ENCODE measurements at places on chromosomes 13 and 19.

DNA sequence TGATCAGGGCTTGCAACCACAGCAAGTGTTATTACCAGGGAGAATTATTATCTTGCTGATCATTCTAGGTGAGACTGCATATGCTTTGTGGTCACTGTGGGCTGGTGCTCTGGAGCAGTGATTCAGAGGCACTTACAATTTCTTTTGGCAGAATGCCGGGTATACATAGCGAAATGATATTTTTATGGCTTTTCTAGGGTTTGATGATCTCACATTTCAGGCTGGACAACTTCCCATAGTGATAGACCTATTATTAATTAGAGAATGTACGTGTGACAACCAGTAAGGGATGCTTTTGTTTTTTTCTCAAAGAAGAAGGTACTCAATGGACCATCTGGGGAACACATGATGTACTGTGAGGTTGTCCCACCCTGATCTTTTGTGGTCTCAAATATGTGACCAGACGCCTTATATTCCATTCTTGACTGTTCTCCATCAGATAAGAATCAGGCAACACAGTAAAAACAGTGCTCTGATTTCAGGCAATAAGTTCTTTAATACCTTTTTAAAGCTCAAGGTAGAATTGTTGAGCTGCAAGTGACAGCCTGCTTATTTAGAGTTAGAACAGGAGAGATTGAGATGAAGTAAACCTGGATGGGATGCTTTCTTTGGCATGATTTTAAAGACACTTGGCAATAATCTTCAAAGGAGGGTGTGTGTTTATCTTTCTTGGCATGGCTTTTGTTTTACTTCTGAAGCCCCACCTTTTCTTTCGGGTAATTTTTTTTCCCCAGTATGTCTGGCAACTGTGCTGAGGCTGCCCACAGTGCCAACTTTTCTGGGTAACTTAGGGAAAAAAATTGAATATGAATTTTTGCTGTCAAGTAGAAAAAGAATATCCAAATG, 27.4 kb upstream of the SCEL start:
- DNase-seq: peak; percentile 79

DNA sequence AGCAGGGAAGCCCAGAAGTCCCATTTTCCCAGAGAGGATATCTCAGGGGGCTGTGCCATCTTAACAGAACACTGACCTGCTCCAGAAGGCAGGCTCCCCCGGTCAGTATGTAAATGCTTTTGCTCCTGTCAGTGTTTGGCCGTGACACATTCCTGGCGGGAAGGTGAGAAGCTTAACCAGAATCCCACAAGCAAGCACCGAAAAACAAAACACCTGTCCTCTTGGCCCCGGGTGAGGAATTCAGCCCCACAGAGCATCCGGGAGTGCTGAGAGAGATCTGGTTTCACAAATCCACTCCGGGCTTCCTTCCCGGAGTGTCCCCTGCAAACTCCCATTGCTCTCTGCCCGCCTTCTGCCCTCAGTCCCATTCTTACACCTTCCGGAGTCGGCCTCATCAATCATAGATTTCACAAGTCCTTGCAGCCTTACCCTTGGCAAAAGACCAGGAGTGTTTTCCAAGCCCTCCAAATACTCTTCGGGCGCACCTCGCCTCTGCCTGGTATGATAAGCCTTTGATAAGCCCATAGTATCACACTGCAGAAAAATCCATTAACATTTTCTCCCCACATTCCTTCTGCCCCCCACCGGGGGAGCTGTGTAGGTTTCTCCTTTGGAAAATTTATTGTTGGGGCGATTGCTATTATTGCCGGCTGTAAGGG, 12.2 kb downstream of the TPM4 start:
- no peak for DNase-seq

- DNase-seq: no peak
Measured at GRCh38 chr13:33845572-33846302, 27.8 kb downstream of the RFC3 start.

DNA sequence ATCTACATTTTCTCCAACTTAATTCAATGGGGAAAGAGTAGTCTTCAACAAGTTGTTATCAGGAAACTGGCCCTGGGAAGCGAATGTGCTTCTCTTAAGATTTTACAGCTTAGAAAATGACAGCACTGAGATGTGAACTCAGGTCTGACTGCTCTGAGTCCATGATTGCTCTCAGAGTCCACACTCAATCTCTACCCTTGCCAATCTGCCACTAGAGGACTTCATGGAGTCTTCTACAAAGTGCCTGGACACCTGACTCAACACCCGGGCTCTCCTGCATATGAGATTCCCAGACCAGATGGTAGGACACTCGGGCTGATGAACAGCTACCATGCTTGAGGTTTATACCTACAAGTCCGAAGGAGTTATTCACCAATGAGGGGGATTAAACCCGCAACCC, 74.8 kb downstream of the ABCC4 start:
- DNase-seq: no peak

GRCh38 chr19:42555801-42556200, 27.5 kb upstream of the CEACAM1 start:
- DNase-seq: no peak

DNA sequence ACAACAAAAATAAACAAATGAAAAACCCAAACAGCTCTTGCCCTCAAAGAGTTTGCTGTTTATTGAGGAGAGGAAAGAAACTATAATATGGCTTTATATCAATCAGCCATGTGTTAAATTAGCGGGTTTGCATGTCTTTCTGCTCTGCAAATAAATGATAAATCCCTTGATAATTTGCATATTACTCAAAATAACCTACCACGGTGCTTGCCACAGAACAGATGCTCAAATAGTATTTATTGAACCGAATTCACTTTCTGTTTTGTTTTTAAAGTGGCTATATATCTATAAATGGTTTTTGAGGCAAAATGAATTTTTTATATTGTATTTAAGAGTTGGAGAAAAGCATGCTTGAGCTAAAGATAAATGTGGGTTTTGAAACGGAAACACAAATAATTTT, 428.1 kb downstream of the ITGBL1 start:
- DNase-seq: no peak

DNA sequence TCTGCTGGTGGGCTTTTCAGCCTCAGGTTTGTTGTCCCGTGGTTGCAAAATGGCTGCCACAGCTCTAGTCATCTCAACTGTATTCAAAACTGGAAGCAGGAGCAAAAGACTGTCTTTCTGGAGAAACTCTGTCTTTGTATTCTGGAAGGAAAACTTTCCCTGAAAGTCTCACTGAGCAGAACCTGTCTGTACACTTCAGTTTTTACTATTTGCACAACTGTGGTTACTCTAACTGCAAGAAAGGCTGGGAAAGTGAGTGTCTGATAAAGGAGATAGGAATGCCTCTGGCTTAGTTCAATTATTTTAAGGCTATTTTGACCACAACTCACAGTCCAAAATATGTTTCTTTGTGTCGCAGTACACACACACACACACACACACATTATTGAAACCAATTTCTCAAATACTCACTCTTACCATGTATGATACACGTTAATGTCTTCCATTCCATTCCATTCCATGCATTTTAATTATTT, 49.7 kb upstream of the EHD2 start:
- peak; percentile 96 for DNase-seq

DNA sequence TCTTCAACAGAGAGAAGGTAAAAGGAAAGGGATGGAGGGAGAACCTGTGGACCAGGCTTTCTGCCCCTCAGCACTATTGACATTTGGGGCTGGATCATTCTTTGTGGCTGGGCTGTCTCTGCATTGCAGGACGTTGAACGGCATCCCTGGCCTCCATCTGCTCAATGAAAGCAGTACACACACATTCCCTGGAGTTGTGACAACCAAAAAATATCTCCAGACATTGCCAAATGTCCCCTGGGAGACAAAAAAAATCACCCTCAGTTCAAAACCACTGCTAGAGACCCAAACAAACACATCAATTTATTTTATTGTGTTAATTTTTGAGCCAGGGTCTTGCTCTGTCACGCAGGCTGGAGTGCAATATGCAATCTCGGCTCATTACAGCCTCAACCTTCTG, 43.3 kb downstream of the INSR start:
- peak; percentile 14 for DNase-seq

- DNase-seq: no peak
Measured at GRCh38 chr19:46303322-46303690, 6.5 kb downstream of the HIF3A start.

DNA sequence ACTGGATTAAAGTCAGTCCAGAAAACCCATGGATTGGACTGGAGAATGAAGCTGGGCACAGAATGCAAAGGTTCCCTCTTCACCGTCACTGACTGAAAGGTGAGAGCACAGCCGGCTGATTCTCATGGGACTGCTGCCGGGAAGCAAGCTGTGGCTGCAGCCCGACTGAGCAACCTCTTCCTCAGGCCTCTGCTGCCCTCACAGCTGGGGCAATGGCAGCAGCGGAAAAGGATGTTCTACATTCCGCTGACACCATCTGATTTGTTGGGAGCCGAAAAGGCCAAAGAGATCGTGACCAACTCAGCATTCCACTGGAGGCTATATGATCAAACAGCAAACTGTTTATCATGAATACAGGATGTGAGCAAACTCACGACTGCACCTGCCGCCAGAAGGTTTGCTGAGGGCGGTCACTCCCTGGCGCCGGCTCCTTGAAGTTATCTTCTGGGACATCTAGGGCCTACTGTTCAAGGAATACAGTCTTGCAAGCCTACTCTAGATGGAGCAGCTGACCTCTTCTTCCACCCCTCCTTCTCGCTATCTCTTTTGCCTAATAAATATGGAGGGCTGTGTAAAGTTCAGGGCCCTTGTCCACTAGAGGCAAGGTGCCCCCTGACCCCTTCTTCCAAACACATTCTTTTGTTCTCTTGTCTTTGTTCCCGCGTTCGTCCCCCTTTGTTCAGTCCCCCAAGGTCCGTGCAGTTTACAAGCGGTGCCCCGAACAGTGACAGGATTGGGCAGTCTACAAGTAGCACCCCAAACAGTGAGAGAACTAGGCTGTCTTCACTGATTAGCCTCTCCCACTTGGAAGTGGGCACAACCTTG, 19.6 kb upstream of the SIGLEC6 start:
- DNase-seq: no peak

DNA sequence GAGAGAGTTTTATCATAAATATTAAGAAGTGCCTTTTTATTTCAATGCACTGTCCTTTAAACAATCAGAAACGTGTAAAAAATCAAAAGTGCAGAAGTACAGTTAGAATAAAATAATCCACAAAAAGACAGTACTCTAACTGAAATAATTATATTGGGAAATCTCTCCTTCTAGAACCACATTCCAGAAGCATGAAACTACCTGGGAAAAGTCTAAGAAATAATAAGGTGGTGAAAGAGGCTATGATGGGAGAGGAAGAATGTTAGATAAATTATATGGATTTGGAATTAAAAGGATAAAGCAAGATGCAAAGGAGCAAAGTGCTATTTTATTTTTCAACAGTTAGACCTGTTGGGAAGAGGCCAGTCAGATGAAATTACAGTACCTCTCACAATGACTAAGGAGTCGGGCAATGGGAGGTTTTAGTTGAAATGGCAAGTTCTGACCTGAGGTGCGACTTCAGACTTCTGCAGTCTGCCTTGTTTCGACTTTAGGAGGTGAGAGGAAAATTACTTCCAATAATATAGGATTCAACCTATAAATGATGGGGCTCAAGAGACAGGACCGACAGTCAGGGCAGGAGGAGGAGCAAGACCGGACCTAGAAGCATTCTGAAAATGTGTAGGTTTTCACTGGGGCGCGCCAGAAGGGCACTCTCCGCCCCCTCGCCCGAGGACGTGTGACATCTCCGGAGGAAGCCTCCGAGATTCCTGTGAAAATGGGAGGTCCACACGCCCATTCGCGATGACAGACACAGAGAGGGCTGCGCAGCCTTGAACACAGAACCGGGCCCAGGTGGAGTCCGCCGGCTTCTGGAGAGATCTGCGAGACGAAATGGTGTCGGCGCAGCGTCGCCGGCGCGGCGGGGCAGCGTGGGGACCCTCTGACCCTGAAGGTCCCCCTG, 717 bp downstream of the SPRYD7 start:
- DNase-seq: peak; percentile 77

DNA sequence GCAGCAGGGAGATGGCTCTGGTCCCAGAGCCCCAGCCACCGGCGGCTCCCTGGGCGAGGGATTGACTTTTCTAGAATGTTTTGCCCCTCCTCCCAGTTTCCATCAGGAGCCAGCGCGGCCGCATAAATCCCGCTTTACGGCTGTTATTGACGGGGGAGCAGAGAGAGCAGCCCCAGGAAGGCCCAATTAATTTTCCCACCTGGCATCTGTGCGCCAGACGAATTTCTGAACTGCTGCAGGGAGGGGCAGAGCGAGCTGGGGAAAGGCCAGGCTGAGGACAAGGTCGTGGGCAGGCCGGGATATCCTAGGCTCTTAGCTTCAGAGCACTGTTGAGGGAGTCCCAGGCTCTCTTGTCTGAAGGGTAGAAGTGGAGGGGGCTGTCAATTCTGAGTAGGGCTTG, 24.7 kb downstream of the ZNRF4 start:
- no peak for DNase-seq

DNA sequence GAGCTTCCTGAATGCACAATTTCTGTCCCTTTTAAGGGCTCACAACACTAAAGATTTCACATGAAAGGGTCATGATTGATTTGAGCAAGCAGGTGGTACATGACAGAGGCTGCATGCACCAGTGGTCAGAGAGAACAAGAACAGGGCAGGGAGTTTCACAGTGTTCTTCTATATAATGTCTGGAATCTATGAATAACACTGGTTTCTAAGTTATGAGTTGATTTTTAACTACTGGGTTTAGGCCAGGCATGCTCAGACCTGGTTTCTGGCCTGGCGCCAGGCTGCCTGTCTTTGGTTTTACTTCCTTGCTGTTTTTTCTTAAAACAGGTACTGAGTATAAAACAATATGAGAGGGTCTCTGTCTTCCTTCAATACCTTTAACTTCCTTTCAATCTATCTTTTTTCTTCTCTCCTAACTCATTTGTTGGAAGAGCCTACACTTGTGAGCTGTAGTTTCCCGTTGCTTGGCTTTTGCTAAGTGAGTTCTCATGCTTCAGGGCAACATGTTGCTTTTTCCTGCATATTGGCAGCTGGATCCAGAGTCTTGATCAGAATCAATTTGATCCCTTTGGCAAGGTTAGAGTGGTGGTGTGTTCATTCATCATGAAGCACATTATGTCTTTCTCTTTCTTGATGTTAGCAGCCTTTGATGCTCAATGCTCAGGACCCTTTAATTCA, 38.5 kb upstream of the FGF14 start:
- no peak for DNase-seq

- DNase-seq: no peak
Measured at GRCh38 chr19:50377517-50377916, 1.3 kb downstream of the NR1H2 start.

DNA sequence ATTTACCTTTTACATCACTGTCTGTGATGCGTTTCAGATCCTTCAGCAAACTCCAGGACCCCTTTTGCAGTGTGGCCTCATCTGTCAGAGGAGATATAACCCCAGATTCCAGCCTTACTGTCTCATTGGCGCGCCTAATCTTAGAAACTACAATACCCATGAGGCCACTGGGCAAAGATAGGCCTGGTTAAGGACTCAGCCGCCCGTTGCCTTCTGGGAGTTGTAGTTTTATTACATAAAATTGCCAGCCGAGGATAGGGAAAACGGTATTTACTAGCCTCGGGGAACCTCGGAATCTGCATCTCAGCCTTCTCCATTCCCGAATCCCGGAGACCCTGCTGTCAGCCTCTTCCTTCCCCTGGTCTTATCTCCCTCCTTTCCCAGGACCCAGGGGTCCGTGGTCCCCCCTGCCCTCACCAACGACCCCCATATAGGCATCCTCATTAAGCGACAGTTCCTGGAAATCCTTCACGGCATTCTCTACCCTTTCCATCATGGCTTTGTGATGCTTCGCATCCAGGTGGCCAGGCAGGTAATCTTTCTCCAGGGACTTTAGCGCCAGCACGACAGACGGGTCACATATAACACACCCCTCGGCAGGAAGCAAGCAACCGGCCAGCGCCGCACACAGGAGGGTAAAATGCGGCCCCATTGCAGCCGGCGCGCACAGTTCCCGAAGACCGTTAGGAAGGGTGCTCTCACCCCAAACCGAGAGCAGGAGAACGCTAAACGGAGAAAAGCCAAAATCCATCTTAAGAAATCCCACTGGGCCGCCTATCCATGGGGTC, 1.3 kb downstream of the IZUMO1 start:
- peak; percentile 68 for DNase-seq

Measured in fibroblast of skin of scalp (primary cell).